Breast epithelium (tissue), 4 donors: ENCODE measurements at places on chromosomes 3 and 15.

DNA sequence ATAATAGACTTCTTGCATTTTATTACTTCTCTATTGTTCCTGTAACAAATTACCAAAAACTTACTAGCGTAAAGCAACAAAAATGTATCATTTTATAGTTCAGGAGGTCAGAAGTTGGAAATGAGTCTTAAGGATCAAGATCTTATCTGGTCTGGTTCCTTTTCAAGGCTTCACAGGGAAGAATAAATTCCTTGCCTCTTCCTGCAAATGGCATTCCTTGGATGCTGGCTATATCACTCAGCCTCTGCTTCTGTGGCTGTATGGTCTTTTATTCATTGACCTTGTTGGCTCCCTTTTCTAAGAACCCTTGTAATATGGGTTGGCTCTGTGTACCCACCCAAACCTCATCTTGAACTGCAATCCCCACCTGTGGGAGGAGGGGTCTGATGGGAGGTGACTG, 478.4 kb upstream of the THBS1 start:
- DNase-seq, result no peak

GRCh38 chr3:112111785-112112402, 21.2 kb downstream of the GCSAM start:
- no peak for DNase-seq

DNA sequence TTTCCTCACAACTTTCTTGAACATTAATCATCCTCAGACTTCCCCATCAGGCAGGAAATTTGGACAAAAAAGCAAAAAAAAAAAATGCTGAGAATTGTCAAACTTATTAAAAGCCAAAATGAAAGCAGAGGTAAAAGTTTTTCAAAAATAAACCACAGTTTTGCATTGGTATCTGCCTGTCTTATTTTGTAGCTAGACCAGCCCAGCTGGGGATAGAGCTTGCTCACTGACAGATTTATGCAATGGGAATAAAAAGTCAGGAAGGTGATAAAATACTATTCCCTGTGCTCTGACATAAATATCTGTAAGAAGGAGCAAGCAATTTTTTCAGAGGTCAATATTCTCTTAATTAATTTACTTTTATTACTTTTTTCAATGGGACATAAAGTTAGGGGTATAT, 1006.7 kb upstream of the ALCAM start:
- DNase-seq, result no peak

DNA sequence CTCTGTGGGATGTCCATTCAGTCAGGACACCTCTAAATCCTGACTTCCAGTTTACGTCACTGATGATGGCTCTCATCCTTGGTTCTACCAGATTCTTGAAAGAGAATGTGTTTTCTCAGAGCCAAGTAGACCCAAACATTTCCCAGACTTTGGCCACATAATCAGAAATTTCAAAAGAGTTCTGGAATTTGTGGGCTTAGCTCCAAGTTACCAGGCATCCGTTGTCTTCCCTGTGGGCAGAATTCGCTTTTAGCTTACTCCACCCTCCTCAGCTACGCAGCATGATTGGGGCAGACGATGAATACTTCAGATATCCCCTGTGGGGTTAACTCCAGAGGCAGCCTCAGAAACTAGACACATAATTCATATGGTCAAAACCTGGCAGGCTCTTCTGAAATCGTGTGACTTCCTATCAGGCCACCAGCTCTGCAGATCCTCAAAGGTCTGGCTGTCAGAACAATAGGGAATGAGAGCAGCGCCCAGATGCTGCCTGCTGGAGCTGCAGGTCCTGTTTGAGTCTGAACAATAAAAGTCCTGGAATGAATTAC, 30.6 kb downstream of the CRTC3 start:
- peak; percentile 51 for DNase-seq

- no peak for DNase-seq
Measured at GRCh38 chr3:65166531-65166930, 478.7 kb upstream of the ADAMTS9 start.

DNA sequence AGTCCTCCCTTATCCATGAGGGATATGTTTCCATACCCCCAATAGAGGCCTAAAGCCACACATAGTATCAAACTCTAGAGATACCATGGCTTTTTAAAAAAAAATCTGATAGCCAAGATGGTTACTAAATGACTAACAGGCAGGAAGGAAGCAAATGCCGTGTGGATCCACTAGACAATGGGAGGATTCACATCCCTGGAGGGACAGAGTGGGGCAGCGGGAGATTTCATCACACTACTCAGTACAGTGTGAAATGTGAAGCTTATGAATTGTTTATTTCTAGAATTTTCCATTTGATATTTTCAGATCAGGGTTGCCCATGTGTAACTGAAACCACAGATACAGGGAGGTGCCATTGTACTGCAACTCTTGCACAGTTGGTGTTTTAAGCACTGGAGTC, 826.6 kb downstream of the SQOR start:
- no peak for DNase-seq

- DNase-seq, result no peak
Measured at GRCh38 chr3:48656841-48657281, 5.8 kb downstream of the CELSR3 start.

GRCh38 chr15:30997270-30997669, 5.8 kb upstream of the MTMR10 start:
- DNase-seq, result no peak

DNA sequence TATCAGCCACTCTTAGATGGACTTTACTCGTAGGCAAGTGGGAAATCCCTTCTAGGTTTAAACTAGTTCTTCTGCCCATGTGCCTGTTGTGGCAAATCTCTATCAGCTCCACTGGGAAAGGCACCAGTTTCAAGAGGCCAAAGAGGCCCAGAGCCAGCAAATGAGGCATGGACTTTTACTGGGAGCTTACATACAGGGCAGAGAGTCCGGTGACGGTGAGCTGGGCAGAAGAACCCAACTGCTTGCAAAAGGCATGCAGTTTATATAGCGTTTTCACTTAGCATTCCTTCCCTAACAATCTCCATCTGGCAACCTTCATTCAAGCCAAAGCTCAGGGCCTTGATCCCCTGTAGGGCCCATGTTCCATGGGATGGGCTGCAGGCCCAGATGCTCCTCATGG, 93.0 kb upstream of the C3orf80 start:
- no peak for DNase-seq

DNA sequence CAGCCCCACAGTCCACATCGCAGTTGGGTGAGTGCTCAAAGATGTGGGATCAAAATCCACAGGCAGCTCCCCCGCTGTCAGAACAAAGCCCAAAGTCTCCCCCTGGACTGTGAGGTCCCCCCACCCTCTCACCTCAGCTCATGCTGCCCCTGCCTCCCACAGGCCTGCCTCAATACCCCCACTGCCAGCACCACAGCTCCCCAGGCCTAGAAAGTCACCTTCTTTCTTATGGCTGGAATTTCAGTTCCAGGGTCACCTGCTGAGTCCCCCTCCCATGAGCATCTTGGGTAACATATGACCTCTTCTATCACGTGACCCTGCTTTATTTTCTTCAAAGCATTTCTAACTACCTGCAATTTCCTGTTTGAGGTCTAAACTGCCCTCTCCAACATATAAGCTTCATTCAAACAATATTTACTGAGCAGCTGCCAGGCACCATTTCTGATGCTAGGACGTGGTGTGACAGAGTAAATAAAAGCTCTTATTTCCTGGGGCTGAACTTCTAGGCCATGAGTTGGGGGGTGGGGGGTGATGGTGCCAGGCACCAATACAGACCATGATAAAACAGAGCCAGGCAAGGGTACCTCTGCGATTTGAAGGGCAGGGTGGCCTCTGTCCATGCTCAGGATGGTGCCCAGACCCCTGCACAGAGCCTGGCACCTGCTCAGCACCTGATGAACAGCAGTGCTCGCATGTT, 2.4 kb upstream of the TMEM89 start:
- no peak for DNase-seq

- DNase-seq, result no peak
Measured at GRCh38 chr3:55662683-55663082, 175.6 kb upstream of the WNT5A start.

- DNase-seq, result no peak
Measured at GRCh38 chr3:151539599-151539998, 78.7 kb upstream of the IGSF10 start.

GRCh38 chr3:42693530-42693930, 8.2 kb downstream of the KLHL40 start:
- DNase-seq, result peak; percentile 31

- no peak for DNase-seq
Measured at GRCh38 chr3:44576613-44577012, 8.2 kb upstream of the ZNF660 start.

- DNase-seq, result no peak
Measured at GRCh38 chr15:96670389-96670788, 339.9 kb downstream of the NR2F2 start.

DNA sequence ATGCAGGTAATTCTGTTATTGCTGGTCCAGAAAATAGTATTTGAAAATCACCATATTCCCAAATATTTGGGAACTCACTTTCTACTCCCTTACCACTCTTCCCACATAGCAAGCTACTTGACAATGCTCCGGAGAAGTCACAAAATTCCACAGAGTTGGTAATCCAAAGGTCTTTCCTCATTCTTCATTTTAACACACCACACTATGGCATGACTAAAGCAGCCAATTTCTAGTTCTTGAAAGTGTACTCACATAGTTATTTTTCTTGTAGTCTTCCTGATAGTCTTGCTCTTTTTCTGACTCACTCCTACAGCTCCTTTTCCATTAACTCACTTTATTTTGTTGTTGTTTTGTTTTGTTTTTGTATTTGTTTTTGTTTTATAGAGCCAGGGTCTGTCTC, 67.2 kb downstream of the MYO9A start:
- no peak for DNase-seq

- DNase-seq, result peak; percentile 42
Measured at GRCh38 chr15:77034695-77035489, 36.0 kb downstream of the TSPAN3 start.

- no peak for DNase-seq
Measured at GRCh38 chr3:186225603-186226002, 116.7 kb upstream of the ETV5 start.

- no peak for DNase-seq
Measured at GRCh38 chr15:60655252-60655651, 176.3 kb upstream of the ICE2 start.

DNA sequence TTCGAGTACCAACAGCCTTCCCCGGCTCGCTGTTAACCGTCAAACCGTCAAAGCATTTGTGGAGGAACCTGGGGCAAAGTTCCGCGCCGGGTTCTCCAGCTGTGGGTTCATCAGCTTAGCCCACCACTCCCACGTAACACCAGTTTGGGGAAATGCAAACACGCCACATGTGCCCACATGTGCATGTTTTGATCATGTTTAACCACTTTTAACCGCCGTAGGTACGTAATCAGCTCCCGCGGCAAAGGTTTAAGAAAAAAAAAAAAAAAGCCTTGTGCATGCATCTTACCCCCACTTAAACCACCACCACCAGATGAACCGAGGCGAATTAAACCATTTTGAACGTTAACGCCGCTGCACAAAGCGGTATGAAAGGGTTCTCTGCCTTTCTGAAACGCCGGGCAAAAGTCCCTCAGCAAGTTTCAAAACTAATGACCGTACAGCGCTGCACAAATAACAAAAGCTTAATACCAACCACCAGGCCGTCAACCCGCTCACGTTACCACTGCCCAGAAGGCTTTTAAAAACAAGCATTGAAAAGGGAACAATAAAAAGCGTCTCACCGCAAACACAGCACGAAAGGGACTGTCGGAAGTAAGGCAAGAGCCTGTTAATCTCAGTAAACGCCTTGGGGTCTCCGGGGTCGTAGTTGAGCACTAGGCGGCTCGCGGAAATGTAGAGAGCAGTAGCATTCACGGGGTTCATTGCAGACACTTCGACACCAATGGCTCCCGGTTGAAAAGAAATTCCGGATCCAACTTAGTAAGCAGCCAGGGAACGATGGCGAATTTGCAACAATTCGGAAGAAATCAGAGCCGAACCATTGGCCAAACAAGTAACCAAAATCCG, 1.5 kb downstream of the MSL2 start:
- no peak for DNase-seq

DNA sequence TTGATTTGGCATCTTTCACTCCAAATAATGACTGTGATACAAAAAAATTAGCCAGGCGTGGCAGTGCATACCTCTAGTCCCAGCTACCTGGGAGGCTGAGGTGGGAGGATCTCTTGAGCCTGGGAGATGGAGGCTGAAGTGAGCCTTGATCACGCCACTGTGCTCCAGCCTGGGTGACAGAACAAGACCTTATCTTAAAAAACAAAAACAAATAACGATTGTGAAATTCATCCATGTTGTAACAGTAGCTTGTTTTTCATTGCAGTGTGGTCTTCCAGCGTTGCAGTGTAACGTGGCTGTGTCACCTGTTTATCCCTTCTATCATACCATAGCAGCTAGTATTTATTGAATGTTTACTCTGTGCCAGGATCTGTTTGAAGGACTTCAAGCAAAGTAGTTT, 120.9 kb downstream of the ITPR1 start:
- DNase-seq, result no peak

GRCh38 chr3:55661141-55661540, 174.0 kb upstream of the WNT5A start:
- no peak for DNase-seq

- no peak for DNase-seq
Measured at GRCh38 chr15:73374604-73375003, 5.8 kb upstream of the HCN4 start.

- DNase-seq, result no peak
Measured at GRCh38 chr3:51971350-51971749, 2.5 kb downstream of the ABHD14B start.

- DNase-seq, result no peak
Measured at GRCh38 chr3:134885877-134886621, 91.0 kb downstream of the EPHB1 start.

GRCh38 chr3:111911446-111911845, 52.4 kb downstream of the PHLDB2 start:
- DNase-seq, result no peak

DNA sequence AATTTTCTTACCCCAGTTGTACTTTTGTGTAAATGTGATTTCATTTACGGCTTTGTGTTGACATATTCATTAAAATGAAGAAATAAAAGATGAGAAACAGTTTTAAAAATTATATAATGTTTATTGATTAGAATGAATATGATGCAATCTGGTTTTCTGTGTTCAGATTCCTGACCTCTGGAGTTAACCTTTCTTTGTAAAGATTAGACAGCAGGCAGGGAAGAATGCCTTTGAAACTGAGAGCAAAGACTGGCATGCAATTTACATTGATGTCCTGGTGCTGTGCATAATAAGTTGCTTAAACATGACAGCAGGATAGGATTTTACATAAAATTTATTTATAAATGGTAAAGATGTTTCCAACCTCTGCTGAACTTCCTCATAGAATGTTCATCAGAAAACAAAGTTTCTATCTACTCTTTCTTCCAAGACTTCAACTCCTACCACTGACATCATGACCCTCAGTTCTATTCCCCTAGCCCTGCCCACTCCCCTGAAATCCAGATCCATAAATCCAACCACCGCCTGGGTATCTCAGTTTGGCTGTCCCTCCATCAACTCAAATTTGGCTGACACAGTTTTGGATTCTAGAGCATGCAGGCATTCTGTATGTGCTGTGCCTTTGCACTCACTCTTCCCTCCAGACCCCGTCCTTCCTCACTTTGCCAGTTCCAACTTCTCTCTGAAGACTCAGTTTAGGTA, 1.7 kb downstream of the HGD start:
- no peak for DNase-seq

DNA sequence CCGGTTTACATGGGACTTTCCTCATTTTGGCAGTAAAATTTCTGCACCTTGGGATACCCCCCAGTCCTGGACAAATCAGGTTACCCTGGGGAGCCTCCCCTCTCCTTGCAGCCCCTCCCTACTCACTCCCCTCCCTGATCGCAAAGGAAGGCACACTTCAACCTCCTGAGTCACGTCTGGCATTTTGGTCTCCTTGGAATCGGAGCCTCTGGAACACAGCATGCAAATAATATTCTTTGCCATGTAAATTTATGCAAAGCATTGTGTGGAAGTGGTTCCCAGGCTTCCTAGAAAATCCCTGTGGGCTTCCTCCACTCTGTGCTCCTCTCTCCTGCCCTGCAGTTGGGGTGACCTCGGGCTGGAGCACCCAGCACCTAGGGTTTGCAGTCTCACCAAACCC, 11.6 kb downstream of the SCN5A start:
- no peak for DNase-seq
